ENCODE measurements at places on chromosomes 6 and 20.

DNA sequence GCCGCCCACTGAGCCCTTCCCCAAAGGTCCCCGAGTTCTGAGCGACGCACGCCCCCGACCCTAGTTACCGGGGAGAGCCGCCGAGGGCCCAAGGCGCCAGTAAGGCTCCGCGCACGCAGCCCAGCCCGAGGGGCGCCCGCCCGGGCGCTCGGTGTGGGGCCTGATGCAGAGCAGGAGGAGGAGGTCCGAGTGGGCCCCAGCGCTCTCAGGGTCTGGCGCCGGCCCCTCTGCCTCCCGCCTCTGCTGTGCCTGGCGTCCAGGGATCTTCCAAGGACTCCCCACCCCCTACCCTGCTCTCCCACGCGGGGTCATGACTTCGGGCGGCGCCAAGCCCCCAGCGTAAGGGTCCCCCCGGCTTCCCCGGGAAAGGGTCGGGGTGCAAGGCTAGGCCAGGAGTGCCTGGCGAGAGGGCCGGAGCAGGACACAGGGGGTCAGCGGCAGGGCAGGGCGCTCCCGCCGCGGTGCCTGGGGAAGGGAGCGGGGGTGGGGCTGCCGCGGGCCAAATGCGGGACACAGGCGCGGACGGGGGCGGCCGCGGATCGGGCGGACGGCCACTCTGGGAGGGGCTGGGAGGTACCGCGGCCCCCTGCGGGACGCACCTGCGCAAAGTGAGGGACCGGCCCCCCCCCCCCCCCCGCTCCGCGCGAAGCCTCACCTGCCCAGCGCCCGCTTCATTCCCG lies 637 bp downstream of the ABHD12 start:
- DNase-seq = peak; percentile 63

DNA sequence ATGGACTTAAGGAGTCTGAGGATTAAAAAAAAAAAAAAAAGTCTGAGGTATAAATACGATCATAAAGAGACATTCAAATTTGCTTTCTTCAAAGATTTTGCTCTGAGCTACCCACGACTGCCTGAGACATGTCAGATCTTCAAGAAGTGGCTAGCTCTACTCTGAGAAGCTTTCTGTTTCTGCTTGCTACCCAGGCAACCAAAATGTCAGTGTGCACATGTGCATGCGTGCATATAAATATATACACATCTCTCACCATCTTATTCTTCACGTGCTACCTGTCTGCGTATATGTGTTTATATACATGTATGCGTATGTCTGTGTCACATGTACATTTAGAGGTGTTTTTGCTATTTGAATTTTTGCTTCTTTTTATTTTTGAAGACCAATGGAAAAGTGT lies 299.6 kb upstream of the STXBP5 start:
- no peak for DNase-seq

- no peak for DNase-seq
Observed at GRCh38 chr20:9329355-9330101, 184.9 kb upstream of the LAMP5 start.

DNA sequence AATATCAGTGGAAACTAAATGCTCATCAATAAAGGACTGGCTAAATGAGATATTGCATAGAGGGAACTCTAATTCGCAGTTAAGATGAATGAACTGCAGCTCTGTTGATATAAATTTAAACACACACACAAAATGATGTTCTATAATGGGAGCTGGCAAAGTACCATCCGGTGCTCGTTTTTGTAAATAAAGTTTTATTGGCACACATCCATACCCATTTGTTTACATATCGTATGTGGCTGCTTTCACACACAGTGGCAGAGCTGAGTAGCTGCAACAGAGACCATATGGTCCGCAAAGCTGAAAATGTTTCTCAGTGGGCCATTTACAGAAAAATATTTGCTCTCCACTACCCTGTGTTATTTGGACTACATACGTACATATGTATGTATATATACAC lies 120.7 kb downstream of the EDN3 start:
- no peak for DNase-seq

DNA sequence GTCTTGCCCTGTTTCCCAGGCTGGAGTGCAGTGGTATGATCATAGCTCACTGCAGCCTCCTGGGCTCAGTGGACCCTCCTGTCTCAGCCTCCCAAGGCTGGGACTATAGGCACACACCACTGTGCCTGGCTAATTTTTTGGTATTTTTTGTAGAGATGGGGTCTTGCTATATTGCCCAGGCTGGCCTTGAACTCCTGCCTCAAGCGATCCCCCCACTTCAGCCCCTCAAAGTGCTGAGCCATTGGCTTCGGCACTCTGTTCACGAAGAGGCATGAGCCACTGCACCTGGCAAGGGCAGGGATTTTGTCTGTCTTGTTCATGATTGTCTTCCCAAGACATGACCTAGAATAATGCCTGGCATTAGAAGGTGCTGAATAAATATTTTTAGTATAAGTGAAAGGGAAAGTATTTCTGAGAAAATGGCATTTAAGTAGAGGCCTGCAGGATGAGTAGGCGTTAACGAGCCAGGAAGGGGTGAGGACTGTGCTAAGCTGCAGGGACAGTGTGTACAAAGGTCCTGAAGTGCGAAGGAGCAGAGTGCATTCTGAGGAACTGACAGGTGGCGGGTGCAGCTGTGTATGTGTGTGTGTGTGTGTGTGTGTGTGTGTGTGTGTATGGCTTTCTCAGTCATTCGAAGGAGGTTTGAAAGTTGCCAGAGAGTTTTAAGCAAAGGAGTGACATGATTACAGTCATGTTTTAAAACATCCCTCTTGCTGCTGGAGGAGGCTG lies 43.0 kb downstream of the VEGFA start:
- DNase-seq = peak; percentile 82

GRCh38 chr6:8674126-8674525 lies 238.8 kb upstream of the SLC35B3 start:
- DNase-seq = no peak

DNA sequence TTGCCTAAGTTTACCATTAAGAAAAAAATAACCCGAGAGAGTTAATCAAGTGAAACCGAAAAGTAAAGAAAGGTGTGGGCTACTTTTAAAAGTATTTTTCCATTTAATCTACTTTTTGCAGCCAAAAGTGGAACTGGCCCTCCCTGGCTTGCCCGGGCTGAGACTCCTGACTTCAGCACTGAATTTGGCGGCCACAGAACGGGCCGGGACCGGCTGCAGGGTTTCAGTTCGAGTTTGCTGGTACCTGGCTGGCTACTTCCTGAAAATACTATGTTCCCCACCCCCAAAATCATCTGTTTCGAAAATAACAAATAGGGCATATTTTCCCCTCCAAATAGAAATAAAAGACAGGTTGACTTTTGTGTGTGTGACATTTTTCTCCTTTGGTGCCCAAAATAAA lies 173.4 kb upstream of the EXOC2 start:
- DNase-seq = no peak

- DNase-seq = no peak
Observed at GRCh38 chr6:903761-904160, 210.8 kb upstream of the EXOC2 start.

- DNase-seq = no peak
Observed at GRCh38 chr6:148596891-148597455, 149.9 kb upstream of the UST start.

DNA sequence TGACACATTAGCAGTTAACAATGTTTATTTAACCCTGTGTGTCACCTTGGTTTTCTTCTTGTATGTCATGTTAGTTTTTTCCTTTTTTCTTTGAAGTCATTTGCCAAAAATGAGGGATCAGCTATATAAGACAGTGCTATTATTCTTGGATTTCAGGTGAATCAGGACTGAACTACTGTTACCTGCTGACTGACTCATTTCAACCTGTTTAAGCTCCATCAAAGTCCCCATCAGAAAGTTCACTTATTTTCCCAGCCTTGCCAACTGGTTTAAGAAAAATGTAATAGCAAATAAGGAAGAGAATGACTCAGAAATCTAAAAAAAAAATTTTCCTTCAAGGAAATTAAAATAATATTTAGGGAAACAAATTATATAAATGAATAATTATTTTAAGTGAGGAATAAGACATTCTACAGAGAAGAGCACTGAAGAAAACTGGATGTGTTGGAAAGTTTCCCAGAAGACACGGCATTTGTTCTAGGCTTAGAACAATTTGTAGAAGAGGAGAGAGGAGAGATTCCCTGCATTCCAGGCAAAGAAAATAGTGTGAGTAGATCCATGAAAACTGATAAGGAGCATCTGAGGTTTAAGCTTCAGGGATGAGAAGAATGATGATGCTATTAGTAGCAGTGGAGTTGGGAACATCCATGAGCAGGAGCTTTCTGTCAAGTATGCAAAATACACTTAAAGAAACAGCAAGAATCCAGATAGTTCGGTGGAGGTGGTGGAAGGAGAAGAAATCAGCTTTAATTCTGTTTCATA lies 84.9 kb upstream of the SIM1 start:
- no peak for DNase-seq

GRCh38 chr6:16227605-16228004 lies 10.8 kb upstream of the GMPR start:
- DNase-seq = no peak

GRCh38 chr6:111580401-111580800 lies 25.3 kb downstream of the TRAF3IP2 start:
- DNase-seq = no peak

- no peak for DNase-seq
Observed at GRCh38 chr6:129598244-129599187, 111.5 kb downstream of the ARHGAP18 start.

DNA sequence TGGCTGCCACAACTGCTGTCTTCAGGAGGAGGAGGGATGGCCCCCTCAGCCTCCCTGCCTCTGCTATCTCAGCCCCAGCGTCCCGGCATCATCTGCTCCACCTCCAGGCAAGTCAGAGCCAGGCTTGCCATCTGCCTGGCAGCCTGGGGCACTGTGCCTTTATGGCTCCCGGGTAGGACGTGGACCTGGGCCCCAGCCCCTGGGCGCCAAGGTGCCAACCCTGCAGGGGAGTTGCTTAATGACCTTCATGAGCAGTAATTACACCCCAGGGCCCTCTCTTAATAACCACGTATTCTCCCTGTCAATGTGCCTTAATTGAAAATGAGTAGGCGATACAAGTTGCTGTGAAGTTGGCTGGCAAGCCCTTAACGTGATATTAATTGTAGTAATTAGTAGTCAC lies 122.1 kb upstream of the MLN start:
- no peak for DNase-seq

DNA sequence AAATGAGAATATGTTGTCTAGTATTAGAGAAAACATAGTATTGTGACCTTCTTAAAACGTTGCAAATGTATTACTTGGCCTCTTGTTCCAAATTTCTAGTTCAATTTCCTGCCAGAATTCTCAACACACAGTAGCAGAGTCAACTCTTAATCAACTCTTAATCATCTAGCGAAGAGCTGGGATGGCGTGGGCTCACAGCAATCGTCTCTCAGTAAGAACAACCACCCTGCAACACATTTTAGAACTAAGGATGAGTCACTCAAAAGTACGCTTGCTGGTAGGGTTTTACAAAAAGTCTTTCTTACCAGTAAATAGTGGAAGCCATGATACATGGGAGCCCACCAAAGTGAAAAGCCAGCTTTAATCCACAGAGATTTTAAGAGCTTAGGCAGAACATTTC lies 24.6 kb downstream of the GPR6 start:
- no peak for DNase-seq

GRCh38 chr6:118748311-118749062 lies 97.1 kb upstream of the CEP85L start:
- DNase-seq = no peak

DNA sequence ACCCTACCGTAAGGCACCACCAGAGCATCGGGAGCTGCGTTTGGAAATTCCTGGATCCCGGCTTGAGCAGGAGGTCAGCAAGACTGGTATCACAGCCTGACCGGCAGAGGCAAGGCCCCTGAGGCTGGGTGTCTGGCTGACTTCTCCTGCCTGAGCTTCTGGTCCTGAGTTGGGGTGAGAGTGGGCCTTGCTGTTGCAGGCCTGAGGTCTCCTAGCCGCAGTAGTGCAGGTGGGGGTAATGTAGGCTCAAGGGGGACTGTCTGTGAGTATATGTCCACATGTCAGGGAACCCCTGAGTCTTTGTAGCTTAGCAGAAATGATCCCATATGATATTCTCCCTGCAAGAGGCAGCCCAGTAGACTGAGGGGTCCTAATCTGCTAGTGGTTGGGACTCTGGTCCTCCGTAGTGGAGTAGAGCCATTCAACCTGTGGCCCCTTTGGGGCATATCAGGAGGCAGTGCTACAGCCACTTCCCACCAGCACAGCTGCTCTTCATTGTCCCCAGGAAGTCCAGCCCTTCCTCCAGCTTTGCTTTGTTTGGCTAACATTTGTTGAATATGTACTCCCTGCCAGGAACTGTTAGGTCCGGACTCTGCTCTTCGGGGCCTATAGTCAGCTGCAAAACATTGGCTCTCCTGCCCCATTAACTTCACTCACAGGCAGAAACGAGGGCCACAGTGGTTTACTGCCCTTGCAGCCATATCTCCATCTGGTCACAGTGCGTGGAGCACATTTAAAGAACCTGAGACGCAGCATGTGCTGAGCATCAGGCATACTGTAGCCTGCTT lies 10.9 kb downstream of the LRRC73 start:
- no peak for DNase-seq

DNA sequence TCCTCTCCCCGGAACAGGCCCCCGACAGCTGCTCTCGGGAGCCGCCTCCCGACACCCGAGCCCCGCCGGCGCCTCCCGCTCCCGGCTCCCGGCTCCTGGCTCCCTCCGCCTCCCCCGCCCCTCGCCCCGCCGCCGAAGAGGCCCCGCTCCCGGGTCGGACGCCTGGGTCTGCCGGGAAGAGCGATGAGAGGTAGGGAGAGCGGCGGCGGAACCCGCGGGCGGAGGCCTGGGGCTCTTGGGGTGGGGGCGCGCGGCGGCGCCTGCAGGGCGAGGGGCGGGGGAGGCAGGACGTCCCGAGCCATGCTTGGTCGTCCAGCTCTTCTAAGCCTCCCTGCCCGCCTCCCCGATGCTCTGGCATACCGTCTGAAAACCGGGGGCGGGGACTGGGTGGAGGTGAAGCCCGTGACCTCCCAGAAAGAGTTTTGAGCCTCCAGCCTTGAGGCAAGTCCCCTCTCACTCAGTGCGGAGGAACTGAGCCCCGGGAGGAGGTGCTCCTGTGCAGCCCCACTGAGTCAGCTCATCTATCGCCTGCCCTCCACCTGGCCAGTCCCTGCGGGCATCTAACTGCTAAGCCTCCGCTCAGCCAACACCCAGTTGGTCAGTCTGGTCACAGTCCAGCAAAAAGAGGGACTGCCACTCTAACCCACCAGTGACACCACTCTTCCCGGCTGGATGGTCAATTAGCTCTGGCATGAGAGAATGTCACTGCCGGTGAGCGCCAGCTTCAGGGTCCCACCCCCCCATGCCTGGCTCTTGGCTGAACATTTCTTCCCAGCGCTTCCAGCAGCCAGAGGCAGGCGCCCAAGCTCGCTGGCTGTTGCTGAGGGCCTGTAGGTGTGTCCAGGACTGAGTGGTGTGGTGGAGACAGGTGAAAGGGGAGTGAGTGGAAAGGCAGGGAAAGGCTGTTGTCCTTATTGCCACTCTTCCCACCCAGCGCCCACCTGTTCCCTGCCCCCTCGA lies 482 bp downstream of the DDR1 start:
- no peak for DNase-seq

DNA sequence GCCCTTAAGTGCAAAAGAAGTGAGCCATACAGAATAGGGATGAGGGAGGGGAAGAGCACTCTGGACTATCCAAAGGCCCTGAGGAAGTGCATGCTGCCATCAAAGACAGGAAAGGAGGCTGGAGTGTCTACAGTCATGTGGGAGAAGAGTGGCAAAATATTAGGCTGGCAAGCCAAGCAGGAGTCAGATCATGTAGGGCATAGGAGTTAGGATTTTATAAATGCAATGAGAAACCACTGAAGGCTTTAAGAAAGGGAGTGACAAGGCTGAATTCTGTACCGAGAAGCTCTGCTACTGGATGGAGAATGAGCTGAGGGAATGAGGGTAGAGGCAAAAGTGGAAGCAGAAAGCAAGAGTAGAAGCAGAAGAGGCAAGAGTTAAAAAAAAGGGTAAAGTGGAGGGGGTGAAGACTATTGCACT lies 2.3 kb downstream of the ZSCAN31 start:
- no peak for DNase-seq
